ENCODE measurements at places on chromosomes 7 and 10. TPM values are rescaled to one million over a fixed set of nuclear protein-coding genes. Genes with fewer than 3 reads are reported as not detected.

AFAP1L2 gene
- 0.37 TPM for total RNA-seq

DNA sequence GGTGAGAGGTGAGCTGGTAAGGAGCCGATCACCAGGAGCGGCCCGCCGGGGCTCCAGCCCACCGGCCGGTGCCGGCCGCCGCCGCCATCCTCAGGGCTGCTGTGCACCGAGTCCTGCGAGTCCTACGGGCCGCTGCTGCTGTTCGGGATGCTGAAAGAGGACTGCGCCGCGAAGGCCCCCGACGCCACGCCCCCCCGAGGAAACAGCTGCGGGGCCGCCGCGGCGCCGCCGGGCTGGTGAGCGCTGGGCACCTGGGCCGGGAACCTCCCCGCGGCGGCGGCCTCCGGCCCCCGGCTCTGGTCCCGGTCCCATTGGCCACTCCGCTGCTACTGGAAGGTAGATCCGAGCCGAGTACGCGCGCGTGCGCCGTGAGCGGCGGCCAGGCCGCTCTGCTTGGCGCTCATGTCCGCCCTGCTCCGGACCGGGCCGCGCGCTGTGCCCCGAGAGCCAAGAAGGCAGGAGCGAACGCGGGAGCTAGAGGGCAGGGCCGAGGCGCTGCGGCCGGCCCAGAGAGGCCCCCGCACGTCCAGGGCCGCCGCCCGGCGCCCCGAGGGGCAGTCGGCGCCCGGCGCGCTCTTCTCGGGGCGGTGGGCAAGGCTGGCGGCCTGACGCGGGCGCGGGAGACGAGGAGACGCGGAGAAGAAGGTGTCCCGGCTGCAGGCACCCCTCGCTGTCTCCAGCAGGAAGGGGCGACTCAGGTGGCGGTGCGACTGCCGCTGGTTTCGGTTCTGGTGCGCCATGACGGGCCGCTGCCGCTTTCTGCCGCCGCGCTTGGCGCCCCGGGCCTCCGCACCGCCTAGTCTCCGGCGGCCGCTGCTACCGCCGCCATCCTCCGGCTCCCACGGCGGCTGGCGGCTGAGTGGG lies 121.3 kb upstream of the WIPF3 start:
- H3K36me3 ChIP-seq = no peaks in the 10 kb centered on the region
- H3K4me3 ChIP-seq = peak overlapping the region; percentile 47
- no peak overlapping the region for H3K27ac ChIP-seq
- no peak for DNase-seq

GRCh38 chr7:32115831-32116230 lies 45.6 kb upstream of the PDE1C start:
- H3K27ac ChIP-seq = no peak overlapping the region
- H3K27me3 ChIP-seq = no peaks in the 10 kb centered on the region
- H3K4me1 ChIP-seq = no peaks in the 10 kb centered on the region
- no peak overlapping the region for H3K4me3 ChIP-seq
- no peak for DNase-seq

GRCh38 chr7:114422507-114423501 lies 8.2 kb downstream of the FOXP2 start:
- H3K36me3 ChIP-seq = no peaks in the 10 kb centered on the region
- no peak overlapping the region for H3K27ac ChIP-seq
- no peak for DNase-seq
- H3K27me3 ChIP-seq = no peaks in the 10 kb centered on the region
- no peak overlapping the region for H3K4me3 ChIP-seq

- DNase-seq = no peak
- H3K27ac ChIP-seq = no peak overlapping the region
- no peaks in the 10 kb centered on the region for H3K27me3 ChIP-seq
- no peak overlapping the region for H3K4me3 ChIP-seq
Observed at GRCh38 chr10:128462844-128463243, 336.6 kb upstream of the MKI67 start.

DNA sequence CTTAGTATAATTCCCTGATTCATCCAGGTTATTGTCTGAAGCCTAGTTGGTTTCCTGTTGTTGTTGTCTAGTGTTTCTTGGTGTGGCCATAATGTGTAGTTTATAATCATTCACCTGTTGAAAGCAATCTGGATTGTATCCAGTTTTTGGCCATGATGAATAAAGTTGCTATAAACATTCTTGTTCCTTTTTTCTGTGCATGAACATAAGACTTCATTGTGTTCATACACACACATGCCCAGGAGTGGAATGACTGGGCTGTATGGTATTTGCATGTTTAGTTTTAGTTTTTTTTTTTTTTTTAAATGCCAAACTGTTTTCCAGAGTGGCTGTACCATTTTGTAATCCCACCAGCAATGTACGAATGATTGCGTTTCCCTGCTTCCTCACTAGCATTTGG lies 349.8 kb downstream of the SDK1 start:
- H3K4me1 ChIP-seq = no peaks in the 10 kb centered on the region
- H3K36me3 ChIP-seq = no peaks in the 10 kb centered on the region
- H3K27me3 ChIP-seq = no peaks in the 10 kb centered on the region
- no peak overlapping the region for H3K4me3 ChIP-seq
- H3K27ac ChIP-seq = no peak overlapping the region
